Mesenteric fat pad (tissue), 1 donor: ENCODE measurements at places on chromosomes 1 and 21. TPM values are rescaled to one million over a fixed set of nuclear protein-coding genes. Genes with fewer than 3 reads are reported as not detected.

DNA sequence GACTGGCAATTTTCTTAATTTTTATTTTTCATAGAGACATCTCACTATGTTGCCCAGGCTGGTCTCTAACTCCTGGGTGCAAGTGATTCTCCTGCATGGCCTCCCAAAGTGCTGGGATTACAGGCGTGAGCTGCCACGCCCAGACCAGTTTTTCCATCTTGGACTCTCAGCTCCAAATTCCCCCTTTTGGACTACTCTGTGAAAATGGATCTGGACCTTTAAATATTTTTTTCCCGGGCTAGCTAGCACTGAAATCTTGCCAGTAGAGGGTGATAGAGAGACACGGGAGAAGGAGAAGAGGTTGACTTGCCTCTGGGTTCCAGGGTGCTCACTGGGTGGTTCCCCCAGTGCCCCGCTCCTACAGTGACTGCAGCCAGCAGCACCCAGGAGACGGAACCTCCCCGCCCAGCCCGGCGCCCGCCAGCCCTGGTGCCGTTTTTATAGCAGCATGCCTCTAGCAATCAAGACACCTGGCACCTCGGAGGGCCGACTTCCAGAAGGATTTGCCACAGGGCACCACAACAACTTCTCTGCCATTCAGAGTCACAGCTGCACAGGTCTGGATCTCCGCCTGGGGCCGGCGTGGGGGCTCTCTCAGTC, 34.7 kb upstream of the SCCPDH start:
- no peak for DNase-seq

GRCh38 chr1:7149080-7149838, 364.0 kb downstream of the CAMTA1 start:
- DNase-seq = no peak

GRCh38 chr1:70767377-70767776, 280.2 kb downstream of the PTGER3 start:
- no peak for DNase-seq

GRCh38 chr1:84936116-84936810, 43.3 kb upstream of the LPAR3 start:
- DNase-seq = no peak

- DNase-seq = peak; percentile 49
These were observed 115.4 kb downstream of the DMRTB1 start for GRCh38 chr1:53574621-53575020.

Gene COL11A1
- 0.22 TPM for total RNA-seq

Gene SPEN
- 92.0 TPM for total RNA-seq

Gene LRRIQ3
- total RNA-seq = 0.71 TPM
